HCEC 1CT (cell line): ENCODE measurements at places on chromosomes 5 and 9.

DNA sequence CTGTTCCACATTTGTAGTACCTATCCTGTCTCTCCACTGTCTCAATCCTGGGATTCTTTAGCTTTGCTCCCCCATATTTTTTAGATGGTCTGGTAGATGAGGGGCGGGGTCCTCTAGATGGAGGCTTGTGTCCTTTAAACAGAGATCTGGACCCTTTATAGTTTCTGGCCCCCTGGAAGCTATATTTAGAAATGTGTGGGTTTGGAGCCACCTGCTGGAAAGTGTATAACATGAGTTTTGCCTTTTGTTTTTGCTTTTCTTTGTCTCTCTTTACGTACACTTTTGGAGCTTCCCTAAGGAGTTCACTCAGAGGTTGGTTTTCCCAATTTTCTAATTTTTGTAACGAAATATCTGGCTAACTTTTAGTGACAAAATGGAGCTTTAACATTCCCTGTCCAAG, 110.7 kb downstream of the CFAP95 start:
- DNase-seq = no peak

GRCh38 chr5:32522429-32523143, 62.8 kb upstream of the SUB1 start:
- peak; percentile 57 for DNase-seq

DNA sequence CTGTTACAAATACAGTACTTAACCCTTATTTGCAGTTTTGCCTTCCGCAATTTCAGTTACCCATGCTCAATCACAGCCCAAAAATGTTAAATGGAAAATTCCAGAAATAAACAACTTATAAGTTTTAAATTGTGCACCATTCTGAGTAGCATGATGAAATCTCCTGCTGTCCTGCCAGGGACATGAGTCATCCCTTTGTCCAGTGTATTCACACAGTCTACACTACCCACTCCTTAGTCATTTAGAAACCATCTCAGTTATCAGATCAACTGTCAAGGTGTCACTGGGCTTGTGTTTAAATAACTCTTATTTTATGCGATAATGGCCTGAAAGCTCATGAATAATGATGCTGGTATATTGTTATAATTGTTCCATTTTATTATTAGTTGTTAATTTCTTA, 95.8 kb downstream of the PLCXD3 start:
- DNase-seq = peak; percentile 94

DNA sequence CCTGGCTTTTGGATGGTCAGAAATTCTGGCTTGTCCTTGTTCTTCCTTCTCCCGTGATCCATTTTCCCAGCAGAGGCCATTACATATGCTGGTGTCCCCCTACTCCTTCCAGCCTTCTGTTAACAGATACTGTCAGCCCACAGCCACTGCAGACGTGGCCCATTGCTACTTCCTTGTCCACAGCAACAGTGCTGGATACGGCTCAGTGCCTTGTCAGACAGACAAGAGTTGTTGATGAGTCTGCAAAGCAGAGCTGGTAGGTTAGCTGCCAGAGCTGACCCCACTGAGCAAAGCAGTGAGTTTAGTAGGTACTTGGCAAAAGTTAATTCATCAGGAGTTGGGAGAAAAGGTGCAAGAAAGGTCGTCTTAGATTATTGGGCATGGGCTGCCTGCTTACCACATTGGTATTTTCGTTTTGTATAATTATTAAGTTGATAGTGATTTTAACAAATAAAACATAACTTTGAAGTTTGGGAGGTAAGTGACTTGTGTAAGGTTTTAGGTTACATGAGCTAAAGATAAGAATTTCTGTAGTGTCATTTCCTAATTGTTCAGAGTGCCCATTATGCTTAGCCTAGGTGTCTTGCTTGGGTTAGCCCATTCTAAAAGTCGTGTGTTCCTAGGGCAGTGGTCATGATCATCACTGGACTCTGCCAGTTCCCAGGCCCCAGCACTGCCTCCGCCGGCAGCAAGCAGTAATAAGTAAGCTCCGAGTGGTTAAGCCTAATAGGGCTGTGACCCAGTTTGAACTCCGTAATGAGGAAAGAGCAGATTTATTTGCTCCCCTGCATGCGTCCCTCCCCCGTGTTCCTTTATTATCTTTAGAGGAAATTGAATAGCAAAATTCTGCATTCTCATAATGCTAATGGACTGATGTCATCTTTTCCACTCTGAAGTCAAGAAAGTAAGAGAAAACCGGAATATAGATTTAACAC, 292.0 kb downstream of the FANCC start:
- peak; percentile 93 for DNase-seq

GRCh38 chr9:31210978-31211570, 1173.4 kb upstream of the ACO1 start:
- DNase-seq = no peak

- DNase-seq = peak; percentile 68
These were observed 1.2 kb upstream of the SQSTM1 start for GRCh38 chr5:179819296-179820126.

GRCh38 chr5:139295346-139296057, 2.0 kb downstream of the MATR3 start:
- DNase-seq = no peak

GRCh38 chr5:116446356-116447005, 128.1 kb downstream of the SEMA6A start:
- no peak for DNase-seq
